ENCODE measurements at places on chromosomes 6 and 20.

DNA sequence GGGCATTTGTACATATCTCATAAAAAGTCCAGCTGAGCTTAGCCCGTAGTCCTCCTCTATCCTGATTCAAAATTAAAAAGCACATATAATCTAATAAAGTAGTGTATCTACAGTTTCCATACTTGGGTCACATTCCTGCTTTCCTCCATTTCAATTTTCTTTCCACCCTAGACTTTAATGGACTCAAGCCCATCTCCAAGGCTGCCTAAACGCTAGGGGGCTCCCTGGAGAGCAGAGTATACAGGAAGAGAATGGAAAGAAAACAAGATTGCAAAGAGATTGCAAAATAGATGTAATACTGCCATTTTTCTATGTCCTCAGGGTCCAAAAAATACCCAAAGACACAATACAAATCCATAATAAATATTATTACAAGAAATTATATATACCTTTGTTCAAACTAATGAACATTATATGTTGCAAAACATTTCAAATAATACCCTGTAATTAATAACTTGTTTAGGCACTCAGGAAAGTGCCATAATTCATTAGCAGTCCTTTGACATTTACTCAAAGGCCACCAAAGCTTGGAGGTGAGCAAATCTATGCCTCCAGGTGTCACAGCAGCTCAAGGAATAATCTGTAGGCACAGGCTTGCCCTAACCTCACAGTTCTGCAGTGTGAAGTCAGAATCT lies 2.4 kb upstream of the MCM3 start:
- peak; percentile 74 for DNase-seq

DNA sequence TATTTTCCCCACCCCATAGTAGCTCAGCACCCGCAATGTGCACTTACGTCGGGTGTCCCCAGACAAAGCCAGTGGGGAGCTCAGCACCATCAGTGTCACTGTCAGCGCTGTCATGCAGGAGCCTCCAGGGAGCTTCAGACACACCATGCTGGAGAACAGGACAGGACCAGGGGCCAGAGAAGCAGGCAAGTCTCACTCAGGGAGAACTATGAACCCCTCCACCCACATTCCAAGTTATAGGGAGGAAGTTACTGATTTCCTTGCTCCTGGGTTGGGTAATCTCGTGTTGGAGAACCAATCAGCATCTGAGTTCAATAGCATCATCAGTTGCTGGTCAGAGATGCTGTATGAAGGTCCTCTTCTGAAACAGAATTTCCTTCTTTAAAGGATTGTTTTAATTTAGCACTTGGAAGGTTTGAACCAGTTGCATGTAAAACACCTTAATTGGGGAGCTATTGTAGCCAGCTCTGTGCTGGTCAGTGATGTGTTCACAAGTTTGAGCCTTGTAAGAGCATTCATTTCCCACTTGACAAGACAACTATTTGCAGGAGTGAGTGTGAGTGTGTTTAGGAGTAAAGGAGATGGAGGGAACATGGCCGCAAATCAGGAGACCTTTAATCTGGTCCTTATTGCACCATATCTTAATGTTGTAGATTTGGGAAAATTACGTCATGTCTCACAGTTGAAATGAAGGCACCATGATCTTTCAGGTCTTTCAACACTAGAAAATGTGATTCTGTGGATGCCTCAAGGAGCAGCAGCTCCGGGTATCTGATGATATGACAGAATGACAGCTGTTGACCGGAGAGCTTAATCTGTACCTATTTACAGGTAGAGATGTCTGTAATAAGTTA lies at the start of gene HLA-DRB1:
Gene HLA-DRB1 (minus strand): TSS at position 253 of the 854 bp plus-strand sequence. CDS start 106 bp downstream, at position 147.
- DNase-seq: no peak

DNA sequence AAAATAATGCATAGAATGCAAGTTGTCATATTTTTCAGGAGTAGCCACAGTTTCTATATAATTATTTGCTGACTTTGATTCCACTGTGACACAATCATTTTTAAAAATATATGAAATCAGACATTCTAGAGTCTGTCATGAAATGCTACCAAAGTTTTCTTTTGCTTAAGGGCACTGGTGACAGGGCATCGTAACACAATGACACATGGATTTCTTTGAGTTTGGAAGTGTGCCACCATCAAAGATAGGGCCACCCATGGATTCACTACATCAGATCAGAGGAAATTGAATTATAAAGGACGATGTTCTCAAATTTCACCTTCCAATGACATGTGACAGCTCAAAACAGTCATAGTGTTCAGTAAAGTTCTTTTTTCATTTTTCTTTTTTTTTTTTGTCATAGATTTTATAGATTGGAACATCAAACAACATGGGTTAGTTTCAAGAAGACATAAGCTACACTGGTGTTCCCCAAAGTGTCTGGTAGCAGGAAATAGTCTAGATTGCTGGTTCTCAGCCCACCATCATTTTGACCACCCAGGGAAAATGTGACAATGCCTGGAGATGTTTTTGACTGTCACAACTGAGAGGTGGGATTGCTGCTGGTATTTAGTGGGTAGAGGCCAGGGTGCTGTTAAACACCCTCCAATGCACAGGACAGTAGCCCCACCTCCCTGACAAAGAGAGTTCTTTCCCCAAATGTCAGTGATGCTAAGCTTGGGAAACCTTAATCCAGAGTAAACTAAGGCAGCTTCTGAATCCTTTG lies 123.8 kb upstream of the DOK5 start:
- no peak for DNase-seq

DNA sequence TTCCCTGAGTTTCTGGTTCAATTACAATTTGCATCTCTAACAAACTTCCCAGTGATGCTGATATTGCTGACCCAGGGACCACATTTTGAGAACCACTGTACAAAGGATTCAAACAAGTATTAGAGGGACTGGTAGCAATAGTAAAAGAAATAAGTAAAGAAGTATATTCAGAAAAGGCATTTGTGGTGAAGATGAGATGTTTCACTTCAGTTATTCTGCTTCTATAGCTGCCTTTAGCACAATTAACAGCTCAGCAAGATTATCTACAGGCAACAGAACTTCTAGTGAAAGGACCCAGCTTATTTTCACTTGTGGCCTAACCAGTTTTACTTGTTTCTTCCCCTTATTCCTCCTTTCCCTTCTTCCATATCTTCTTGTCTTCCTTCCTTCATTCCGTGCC lies 149.4 kb downstream of the PHF3 start:
- DNase-seq: no peak

DNA sequence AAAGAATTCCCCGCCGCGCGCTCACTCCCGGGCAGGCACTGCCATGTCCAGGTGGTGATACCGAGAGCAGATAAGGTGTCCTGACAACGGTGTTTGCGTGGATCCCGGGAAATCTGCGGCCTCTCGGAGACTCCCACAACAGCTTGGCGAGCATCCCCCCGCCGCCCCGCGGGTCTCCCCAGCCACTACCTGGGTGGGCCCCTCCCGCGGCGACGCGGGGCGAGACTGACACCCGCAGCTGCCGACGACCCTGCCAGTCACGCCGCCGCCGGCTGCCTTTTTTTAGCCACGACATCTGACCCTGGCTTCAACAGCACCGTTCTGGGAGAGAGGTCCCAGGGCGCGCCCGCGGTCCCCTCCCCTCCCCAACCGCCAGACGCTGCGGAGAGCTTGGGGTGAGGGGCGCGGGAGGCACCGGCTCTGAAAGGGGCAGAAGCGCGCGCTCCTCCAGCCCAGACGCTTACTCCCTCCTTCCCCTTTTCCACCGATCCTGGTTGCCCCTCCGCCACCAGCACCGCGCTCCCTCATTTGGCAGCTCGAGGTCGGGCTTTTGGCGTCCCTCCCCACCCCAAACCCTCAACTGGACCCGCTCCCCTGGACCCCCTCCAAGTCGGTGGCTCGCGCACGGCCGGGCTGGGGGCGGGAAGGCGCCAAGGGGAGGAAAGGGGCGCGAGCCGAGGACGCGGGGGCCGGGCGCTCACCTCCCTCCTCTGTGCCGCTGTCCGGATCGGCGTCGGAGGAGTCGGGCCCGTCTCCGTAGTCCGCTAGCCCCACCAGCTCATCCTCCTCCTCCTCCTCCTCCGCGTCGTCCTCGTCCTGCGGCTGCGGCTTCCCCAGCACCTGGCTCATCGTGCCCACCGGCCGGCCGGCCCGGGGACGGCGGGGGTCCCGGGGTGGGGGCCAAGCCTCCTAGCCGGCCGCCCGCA lies 665 bp downstream of the RRAGD start:
- DNase-seq: peak; percentile 74

DNA sequence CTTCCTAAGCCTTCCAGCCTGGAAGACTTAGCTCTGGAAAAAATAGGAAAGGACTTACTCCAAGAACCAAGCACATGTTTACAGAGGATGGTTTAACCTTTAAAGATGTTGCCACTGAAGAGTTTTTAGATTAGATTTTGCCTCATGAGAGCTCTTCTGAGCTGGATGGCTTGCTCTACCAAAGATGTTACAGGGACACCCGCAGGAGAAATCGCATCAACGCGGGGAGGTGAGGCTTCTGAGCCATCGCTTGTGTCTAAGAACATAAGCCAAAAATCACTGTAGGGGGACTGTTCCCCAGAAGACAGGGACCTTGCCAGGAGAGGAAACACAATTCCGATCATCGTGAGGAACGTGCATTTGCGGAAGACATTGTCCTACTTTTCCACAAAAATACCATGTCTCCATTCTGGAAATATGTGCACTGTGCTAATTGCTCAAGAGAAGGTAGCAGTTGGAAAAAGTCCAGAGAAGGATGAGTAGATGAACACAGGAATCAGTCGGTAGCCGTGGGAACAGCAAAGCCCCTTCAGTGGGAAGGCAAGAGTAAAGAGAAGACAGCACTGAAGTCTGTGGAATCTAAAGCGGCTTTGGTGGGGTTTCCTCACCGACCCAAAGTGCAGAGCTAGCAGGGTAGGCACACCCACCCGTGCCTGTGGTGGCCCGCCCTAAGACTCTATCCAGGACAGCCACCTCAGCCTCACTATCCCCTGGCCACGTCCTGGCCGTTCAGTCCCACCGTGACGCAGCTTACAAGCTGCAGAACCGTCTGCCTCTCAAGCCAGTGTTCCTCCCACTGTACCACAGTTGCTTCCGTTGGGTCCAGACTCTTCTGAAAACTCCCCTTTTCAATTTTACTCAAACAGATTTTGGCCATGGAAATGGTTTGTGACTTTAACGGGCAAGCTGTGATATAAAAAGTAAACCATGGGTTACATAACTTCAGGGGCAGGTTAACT lies 334.8 kb downstream of the NRN1 start:
- no peak for DNase-seq

DNA sequence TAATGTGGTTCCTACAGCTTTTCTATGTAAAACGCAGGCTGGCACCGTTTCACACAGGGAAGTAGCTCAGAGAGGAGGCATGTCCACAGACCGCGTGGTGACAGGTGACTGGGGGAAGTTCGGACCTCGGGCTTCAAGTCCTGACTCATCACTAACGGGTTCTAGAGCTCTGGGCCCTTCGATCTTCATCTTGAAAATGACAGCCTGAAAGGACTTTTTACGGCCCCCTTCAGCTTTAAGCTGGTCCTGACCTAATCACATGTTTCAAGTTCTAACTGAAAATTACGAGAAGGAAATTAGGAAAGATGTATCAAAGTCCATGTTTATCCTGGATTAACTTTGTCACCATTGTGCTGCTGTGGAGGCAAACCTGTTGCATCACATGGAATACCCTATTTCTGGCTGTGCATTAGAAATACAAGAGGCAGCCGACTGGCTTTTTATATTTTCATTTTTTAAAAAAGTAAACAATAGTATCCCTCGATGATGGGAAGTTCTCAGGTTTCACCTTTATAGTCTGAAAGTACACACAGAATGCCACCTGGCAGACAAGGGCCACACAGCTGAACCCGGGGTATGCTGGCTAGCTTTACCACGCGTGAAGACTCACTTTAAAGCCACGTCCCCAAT lies 2.0 kb downstream of the MAN1A1 start:
- no peak for DNase-seq
